ENCODE measurements at places on chromosomes 2 and 18. TPM values are rescaled to one million over a fixed set of nuclear protein-coding genes. Genes with fewer than 3 reads are reported as not detected.
A peak's percentile ranks its signal among the peaks of the same experiment; 100 is the strongest.

GCG gene
- total RNA-seq: not detected

ACTG2 gene
- total RNA-seq: 1.9 TPM

UGT1A7 gene
- total RNA-seq: not detected

RAB17 gene
- 2.4 TPM for total RNA-seq

GRCh38 chr18:55763298-55763697 lies 175.3 kb upstream of the TCF4 start:
- no peak for DNase-seq

DNA sequence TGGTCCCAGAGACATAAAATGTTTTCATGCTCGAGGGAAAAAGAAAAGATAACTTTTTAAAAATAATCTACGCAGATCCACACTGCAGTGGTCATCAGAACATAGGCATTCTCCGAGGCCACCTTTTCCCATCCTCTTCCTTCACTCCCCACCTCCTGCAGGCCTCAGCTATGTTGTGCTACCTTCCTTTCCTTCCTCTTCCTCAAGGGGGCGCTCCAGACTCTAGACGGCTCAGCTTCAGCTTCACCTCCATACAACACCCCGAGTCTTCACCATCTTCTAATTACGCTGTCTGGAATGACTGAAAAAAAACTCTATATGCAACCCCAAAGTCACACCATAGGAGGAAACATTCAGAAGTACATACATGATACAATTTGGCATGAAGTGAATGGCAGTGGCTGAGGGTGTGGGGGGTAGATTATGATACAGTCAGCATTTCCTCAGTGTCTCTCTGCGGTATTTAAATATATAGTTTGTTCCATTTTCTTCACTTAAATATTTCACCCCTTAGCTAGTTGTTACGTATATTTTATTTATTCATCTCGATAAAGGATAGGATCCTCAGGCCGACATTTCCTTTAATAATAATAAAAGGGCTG lies 583.6 kb downstream of the IRS1 start:
- no peak for DNase-seq

- DNase-seq: no peak
Measured at GRCh38 chr18:70503060-70503459, 214.2 kb downstream of the SOCS6 start.

GRCh38 chr2:239222312-239222660 lies 178.5 kb downstream of the HDAC4 start:
- DNase-seq: no peak

DNA sequence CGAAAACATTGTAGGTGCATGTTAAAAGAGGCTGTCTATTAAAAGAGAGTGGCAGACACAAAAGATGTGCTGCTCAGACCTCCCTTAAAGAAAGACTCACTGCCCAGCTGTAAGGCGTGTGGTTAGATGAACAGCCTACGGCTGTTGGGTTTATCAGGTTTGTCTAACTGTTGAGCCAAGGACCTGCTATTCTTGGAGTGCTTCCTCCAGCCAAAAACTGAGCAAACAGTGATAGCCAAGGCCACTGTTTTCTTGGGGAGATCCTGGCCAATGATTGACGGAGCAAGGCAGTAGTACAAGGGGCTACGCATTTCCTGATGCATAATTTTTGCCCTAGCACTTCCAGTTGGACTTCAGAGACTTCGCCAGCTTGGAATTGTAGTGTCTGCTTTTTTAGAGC lies 1.4 kb upstream of the RAB3GAP1 start:
- no peak for DNase-seq

- DNase-seq: no peak
Measured at GRCh38 chr2:46973673-46974072, 58.1 kb upstream of the MCFD2 start.

DNA sequence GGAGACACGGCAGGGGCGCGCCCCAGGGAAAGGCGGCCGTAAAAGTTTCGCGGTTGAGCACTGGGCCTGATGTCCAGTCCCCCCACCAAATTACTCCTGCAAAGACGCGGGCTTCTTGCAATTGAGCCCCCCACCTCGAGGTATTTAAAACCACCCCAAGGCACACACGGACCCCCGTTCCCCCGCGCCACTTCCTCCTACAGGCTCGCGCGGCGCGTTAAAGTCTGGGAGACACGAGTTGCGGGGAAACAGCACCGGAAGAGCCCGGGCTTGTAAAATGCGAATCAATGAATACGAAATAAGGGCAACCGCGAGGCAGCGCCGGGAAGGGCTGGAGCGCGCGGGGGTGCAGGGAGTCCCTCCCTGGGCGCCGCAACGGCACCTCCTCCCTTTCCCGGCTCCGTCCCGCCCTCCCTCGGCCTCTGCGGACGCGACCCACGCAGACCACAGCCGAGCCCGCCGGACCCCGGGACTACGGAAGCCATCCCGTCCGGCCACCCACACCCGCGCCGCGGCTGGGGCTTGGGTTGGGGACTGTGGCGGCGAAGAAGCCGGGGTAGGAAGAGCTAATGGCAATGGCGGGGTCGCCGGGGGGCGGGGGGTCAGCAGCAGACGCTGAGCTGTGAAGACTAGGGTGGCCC lies 918 bp upstream of the NETO1 start:
- no peak for DNase-seq

GRCh38 chr2:232871418-232871834 lies 1.4 kb downstream of the SNORC start:
- no peak for DNase-seq

- DNase-seq: no peak
Measured at GRCh38 chr2:214574084-214574781, 163.4 kb downstream of the VWC2L start.

GRCh38 chr2:46363535-46364170 lies 66.4 kb downstream of the EPAS1 start:
- no peak for DNase-seq

DNA sequence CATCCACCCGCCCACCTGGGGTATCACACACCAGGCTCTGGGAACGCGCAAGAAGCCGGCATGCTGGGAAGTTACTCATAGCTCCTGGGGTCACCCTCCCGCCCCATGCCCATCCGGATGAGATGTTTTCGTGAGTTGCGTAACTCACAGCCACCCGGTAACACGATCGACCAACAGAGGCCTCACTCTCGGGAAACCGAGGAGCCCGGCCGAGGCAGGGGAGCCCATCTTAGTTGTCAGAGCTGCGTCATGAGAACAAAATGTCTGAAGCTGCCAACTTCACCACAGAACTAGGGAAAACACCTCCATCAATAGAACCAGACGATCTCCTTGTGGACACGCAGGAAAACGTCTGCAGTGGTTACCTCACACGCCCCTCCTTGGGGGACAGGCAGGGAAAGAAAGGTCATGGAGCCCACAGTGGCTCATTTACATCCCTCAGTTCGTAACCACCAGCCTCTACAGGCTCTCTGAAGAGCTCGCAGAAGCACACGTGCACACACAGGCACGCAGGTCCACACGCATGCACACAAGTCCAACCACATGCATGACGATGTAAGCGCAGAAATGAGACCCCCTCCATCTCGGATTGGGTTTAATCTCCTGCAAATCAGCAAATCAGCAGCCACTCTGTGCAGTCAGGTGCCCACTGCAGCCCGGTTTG lies 26.2 kb downstream of the ADI1 start:
- DNase-seq: no peak

GRCh38 chr2:25817630-25818029 lies 60.7 kb downstream of the ASXL2 start:
- no peak for DNase-seq

DNA sequence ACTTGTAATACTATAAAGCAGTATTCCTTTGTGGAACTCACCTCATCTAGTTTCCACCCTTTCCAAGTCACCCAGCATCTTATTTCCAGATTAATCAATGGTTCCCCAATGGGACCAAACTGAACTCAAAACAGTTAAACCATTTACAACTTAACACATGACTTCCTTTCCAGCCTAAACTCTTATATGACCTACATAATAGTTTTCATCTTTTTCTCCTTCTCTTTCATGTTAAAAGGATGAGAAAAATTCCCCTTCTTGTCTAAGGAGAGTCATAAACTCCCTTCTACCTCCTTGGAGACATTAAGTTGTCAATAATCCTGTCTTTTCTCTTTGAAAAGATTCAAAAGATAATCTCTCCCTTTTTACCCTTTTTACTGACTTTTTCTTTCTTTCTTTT lies 6.7 kb downstream of the PPP3R1 start:
- no peak for DNase-seq

- DNase-seq: no peak
Measured at GRCh38 chr2:65142515-65142914, 12.6 kb upstream of the RAB1A start.

GRCh38 chr2:64298161-64298560 lies 153.9 kb upstream of the PELI1 start:
- no peak for DNase-seq

DNA sequence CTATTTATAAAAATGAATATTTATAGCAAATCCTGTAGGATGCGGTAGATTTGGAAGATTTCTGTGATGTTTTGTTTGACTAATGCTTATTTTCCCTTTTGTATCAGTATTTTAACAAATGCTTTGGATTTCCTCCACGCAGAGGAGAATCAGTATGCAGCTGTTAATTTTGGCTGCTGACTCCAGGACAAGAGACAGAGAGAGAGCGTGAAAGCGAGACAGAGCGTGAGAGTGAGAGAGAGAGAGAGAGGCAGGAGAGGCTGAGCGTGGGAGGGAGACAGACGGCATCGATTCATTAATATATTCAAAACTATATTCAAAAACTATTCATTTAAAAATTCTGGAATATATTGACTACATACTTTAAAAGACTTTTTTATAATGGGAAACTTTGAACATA lies 62.5 kb downstream of the RRM2 start:
- DNase-seq: no peak

DNA sequence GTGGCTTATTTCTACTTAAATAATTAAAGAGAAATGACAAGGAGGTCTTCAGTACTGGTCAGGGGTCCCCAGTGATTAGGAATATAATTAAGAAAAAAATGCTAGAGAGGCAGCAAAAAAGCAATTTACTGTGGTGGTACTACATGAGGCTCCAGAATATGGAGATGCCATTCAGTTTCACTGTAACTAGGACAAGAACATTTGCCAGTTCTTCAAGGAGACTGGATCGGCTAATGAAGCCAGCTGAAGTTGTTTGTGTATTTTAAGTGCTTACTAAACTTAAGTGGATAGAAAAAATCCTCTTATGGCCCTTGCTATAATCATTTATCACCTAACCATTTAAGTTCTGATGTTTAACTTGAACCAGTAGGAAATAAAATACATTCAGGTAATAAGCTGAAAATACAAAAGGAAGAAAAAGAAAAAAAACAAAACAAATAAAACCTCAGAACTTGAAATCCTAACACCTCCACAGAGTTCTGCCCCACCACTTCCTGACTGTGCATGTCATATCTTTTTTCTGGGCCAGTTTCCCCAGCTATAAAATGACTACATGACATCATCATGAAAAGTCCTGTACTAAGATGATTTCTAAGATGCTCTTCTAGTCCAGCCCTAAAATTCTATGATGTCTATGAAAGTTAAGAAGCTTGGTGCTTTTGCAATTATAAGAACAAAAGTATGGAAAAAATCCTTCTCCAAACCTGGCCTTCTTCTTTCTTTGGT lies 98.0 kb downstream of the TRABD2A start:
- DNase-seq: no peak

GRCh38 chr2:190119257-190119656 lies 56.7 kb upstream of the MSTN start:
- DNase-seq: no peak

DNA sequence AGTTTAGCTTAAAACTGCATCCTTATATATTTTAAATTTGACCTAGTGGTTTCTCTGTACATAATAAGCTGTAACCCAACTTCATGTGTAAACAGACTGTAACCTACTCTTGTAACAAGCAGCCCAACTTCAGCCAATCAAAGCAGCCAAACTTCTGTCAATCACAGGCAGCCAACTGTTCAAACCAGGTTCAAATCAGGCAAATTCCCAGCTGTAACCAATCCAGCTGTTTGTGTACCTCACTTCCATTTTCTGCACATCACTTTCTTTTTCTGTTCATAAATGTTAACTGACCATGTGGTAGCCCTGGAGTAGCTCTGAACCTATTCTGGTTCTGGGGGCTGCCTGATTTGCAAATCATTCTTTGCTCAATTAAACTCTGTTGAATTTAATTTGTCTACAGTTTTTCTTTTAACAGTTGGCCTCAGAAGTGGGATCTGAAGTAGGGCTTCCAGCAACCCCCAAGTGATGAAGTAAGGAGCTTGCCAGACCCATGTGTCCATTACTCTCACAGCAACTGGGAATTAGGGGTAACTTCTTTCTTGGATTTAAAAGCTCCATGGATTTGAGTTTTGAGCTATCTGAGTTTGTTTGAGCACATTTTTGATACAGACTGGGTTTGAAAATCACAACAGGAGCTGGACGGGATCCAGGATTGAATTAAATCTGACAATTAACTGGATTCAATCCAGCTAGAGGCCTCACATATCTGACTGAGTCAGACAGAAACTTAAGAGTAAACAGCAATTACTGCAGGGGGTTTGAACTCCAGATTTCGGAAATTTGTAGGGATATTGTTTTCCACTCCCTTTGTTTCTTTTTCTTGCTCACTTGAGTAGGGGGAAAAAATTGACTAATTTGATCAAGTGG lies 1569.7 kb upstream of the SLC39A10 start:
- no peak for DNase-seq

- DNase-seq: no peak
Measured at GRCh38 chr2:58911877-58912276, 670.8 kb upstream of the FANCL start.

- DNase-seq: no peak
Measured at GRCh38 chr2:99104006-99104405, 37.5 kb upstream of the C2orf15 start.

DNA sequence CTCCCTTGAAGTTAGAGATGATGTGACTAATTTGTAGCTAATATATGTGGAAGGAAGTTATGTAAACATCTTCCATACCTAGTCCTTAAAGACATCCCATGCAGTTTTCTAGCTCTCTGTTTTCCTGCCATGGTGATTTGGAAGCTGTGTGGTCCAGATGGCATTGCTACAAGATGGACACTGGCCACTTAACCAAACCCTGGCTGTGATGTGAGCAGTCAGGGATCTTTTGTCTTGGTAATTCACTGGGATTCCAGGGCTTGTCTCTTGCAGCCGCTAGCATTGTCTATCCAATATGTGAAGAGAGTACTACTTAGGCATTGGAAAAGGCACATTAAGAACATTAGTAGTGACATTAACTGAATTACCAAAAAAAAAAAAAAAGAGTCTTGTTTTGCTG lies 139.9 kb upstream of the DOCK10 start:
- no peak for DNase-seq

DNA sequence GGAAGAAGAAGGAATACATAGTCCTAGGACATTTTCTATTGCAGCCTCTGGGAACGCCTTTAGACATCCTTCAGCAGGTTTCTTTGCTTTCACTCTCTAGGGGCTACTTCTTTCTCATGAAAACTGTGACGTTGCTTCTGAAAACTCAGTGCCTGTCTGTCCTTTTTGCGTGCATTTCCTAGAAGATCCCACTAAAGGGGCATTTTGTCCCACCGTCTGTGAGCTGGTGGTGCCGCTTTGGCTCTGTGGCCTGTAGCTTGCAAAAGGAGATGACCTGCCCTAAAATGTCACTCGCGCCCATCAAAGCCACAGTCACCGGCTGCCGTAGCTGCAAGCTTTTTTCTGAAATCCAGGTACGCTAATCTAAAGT lies 579 bp downstream of the STAT4 start:
- DNase-seq: no peak

GRCh38 chr2:236731767-236732580 lies 162.3 kb downstream of the ACKR3 start:
- DNase-seq: peak; percentile 86

GRCh38 chr2:200861617-200862155 lies 2.8 kb downstream of the CLK1 start:
- no peak for DNase-seq

Measured in Right ventricle myocardium inferior (tissue), 1 donor.